ENCODE measurements at places on chromosomes 4 and X.

GRCh38 chr4:149638073-149638472, 177.6 kb downstream of the IQCM start:
- peak; percentile 74 for DNase-seq

DNA sequence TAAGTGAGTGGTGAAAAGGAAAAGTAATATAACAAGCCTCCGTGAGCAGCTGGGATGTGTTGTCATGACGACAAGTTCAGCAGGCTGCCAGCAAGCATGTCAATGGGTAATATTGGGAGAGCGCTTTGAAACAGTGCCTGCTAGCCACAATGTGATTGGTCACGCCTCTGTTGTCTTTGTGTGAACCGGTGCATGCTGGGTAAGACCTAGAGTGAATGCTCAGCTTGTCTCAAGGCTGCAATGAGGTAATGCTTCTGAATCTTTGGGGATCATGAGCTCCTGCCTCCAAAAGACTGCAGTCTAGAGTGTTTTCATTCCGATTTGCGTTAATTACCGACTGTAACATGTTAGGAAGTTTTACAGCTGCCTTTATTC, 54.9 kb downstream of the STOX2 start:
- DNase-seq: peak; percentile 49

DNA sequence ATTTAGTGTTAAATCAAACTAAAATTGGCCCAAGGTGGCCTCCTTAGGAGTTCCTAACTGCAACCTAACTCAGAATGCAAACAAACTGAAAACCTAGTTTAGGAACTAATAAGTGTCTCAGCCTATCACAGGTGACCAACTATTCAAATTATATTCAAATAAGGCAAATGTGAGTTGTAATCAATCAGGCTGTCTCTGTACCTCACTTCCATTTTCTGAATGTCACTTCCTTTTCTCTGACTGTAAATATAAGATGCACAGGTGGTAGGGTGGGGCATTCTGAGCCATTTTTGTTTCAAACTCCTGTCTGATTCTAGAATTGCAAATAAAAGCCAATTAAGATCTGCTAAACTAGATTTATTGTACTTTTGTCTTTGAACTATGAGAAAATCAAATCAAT, 401.5 kb downstream of the PPP3CA start:
- no peak for DNase-seq

DNA sequence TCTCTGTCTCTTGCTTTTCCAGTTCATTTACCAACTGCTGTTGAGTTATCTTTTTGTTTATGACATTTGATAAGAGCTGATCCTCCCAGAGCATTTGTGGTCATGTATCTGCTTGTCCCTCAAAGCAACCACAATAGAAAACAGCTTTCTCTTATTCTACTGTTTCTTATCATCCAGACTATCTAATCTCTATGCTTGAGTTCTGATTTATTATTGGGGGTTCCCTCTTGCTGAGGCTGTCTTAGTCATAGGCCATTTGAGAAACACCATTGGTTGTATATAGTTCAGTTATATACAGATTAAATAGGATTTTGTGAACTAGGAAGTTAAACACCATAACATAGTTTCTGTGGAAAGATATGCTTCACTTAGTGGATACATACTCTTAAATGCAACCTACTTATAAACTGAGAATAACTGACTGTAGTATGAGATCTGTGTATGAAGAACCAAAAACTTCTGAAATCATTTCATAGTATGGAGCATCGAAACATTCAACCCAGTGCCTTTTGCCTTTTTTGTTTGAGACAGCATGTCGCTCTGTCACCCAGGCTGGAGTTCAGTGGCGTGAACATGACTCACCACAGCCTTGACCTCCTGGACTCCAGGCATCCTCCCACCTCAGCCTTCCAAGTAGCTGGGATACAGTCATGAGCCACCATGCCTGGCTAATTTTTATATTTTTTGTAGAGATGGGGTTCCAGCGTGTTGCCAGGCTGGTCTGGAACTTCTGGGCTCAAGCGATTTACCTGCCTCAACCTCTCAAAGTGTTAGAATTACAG, 75.8 kb downstream of the STIM2 start:
- peak; percentile 4 for DNase-seq

DNA sequence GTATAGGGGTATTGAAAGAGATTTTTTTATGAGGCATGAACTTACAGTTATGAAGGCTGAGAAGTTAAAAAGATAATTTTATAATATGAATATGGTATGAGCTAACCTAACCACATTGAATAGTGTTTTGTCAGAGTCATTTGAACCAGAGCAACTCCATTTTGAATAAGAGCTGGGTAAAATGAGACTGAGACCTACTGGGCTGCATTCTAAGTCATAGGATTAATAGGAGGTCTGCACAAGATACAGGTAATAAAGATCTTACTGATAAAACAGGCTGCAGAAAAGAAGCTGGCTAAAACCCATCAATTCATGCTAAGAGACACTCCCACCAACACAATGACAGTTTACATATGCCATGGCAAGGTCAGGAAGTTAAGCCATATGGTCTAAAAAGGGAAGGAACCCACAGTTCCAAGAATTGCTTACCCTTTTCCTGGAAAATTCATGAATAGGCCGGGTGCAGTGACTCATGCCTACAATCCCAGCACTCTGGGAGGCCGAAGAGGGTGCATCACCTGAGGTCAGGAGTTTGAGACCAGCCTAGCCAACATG, 209.2 kb downstream of the TECRL start:
- DNase-seq: no peak

DNA sequence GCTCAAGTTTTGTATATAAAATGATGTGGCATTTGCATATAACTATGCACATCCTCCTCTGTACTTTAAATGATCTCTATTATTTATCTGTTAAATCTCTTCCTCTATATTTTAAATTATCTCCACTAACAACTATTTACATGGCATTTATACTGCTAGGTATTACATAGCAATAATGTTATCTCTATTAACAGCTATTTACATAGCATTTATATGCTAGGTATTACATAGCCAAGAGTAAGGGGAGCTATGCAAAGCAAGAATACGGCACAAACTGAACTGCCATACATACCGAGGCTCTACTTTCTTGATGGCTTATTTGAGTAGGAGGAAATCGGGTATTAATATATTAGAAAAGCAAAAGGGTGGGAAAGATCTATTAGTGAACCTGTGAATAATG, 12.7 kb downstream of the RPS6KA6 start:
- DNase-seq: no peak

- DNase-seq: no peak
Measured at GRCh38 chr4:1721666-1722550, 587 bp downstream of the TACC3 start.

GRCh38 chr4:150256841-150257730, 178.8 kb downstream of the DCLK2 start:
- no peak for DNase-seq

- DNase-seq: peak; percentile 1
Measured at GRCh38 chr4:175068266-175068665, 150.1 kb downstream of the ADAM29 start.

GRCh38 chr4:101458914-101459313, 111.6 kb upstream of the PPP3CA start:
- DNase-seq: no peak

- no peak for DNase-seq
Measured at GRCh38 chr4:134117392-134118183, 84.0 kb downstream of the PABPC4L start.

GRCh38 chrX:6052111-6052745, 176.4 kb downstream of the NLGN4X start:
- DNase-seq: no peak

GRCh38 chr4:69811166-69811565, 48.8 kb downstream of the SULT1E1 start:
- no peak for DNase-seq

- no peak for DNase-seq
Measured at GRCh38 chr4:155338196-155338595, 38.6 kb downstream of the MAP9 start.

DNA sequence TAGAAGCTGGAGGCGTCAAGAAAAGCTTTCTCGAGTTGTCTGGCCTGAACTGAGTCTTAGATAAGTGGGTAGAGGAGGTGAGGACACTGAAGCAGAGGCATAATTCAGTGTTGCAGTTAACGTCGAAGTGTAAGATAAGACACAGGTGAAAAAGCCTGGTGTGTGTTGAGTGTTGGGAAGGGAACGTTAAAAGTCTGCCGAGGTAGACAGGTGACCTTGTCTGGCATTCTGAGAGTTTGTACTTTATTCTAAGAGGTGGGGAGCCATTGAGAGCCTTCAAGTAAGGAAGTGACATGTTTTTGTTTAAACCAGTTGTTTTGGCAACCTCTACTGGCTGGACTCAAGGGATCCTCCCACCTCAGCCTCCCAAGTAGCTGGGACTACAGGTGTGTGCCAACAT, 219.1 kb downstream of the SHROOM3 start:
- DNase-seq: no peak

DNA sequence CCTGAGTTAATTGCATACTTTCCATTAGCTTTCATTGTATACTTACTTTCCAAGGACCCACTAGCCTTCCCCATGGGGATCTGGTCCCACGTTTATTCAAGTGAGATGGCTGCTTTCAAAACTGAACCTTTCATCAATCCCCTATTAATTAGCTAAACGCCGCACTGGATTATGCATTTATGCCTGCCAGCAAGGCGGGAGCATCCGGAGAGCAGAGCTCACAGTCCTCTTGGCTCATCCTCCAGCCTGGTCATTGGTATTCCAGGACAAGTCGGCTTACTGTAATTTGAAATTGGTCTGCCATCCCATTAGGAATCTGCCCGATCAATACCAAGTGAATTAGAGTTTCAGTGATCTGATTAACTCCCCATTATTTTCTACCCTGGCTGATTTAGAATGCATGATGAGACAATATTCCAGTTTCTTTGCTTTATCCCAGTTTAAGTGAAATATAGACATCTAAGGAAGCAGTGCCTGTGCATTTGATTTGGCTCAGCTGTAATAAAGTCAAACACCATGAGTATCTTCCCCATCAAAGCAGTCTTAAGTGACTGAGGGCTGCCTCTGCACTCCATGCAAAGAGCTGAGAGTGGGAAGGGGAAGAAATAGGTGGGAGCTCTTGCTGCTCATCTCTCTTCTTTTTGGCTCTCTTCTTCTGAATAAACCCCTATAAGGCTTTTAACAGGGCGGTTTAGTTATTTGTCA, 411.4 kb downstream of the GPAT3 start:
- DNase-seq: no peak

DNA sequence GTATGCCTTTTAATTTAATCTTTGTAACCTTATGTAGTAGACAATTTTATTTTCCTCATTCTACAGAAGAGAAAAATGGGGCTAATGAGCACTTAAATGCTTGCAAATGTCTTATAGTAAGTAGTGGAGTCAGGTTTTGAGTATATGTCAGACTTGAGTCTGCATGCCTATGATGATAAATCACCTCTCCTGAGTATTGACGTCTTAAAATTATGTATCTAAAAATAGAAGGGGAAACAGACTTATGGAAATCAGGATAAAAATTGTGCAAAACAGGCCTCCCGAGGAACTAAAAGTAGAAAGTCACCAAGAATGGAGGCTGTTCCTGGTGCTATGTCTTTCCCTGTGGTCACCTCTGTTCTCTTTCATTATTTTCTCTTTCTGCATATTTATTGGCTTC, 92.7 kb downstream of the STIM2 start:
- peak; percentile 15 for DNase-seq

DNA sequence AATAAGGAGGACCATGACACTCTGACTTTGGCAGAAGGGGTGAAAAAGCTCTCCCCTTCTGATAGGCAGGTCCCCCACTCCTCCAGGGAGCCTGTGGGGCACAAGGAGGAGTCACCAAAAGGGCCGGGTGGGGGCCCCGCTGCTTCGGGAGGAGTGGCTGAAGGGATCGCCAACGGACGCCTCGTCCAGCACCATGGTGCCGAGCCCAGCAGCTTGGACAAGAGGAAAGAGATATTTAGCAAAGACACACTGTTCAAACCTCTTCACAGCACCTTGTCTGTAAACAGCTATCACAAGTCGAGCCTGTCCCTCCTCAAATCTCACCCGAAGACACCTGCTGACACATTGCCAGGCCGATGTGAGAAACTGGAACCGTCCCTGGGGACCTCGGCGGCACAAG, 105.6 kb downstream of the STOX2 start:
- DNase-seq: no peak

DNA sequence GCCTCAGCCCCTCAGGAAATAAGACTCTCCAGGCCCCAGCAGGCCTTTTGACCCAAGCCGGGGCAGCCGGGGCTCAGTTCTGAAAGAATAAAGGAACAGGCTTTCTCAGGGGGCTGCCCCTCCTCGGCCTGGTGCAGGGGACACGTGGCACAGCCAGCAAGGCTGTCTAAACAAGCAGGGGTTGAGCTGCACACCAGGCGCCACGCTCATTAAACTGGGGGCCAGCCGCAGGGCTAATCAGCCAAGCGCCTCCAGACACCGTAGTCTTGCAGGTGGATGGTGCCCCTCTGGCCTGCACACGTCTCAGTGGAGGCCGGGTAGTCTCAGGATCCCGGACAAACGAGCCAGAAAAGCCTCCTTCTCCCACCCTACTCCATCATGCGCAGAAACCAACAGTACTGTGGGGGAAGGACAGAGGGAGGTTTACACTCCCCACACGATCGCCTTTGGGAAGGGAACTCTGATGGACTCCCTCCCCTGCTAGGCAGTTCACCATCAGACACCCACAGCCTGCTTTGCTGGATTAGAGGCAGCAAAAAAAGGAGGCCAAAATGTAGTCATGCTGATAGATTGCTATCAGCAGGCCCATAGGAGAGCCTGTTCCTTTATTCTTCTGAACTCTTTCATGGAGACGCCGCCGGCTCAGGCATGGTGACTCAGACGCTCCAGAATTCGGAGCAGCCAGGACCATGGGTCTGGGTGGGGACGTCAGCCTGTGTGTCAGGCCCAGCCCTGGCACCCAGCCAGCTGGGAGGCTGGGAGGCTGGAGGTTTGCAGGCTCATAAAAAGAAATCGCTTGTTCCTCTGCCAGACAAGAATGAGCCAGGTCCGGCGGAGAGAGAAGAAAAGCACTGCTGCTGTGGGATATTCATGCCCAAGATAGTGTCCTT, 342.4 kb downstream of the BCOR start:
- peak; percentile 96 for DNase-seq

DNA sequence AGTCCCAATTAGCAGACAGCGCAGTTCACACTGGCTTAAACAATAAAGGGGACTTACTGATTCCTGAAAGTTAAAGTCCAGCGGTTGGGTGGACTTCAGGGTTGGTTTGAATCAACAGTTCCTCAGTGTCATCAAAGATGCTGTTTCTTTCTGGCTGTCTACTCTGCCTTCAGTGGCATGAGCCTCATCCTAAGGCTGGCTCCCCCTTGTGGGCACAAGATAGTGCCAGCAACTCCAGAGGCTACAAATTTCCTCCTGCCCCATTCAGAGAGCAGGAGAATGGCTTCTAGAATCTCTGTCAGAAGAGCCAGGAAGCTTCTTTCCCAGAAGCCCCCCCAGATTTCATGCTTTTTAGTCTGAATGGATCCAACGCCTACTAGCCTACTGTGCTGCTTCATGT, 82.4 kb upstream of the MTM1 start:
- DNase-seq: peak; percentile 48

DNA sequence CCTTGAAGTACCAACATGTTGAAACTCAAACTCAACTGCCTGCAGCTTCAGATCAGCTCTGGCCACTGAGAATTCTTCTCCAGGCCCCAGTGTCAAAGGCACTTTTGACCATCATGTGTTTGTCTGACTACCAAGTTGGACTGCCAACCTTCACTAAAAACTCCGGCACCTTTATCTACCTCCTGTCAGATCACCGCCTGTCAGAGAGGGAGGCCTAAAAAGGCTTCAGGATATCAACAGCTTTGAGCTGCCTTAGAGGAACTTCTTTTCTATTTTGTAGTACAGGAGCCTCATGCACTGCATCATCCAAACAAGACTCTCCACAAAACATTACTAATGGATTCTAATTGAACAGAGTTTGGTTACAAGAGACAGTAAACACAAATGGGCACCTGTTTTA, 2.8 kb downstream of the ACSL1 start:
- DNase-seq: no peak

GRCh38 chr4:80253510-80253909, 13.0 kb upstream of the FGF5 start:
- no peak for DNase-seq

Measured in fibroblast of skin of back (primary cell).